ENCODE measurements at places on chromosomes 12 and 14. TPM values are rescaled to one million over a fixed set of nuclear protein-coding genes. Genes with fewer than 3 reads are reported as not detected.

SLC15A5 gene
- not detected for total RNA-seq

DNA sequence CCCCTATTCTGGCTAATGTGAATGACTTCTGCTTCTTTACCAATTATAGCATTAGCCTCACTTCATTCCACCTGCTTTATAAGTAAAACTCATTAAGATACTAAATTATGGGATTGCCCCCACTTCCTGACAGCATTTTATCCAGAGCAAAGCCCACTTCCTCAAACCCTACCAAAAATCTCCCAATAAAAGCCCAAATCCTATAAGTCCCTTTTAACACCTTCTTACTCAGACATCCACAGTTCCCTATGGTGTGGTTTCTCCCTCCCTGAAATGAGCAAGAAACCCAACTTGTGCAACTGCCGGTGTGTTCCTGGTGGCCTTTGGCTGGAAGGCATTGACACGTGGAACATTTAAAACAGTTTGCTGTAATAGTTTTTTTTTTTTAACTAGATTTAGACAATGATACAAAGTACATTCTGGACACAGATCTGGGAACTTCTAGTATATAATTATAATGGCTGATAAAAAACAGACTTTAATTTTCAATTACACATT lies 53.1 kb downstream of the BRMS1L start:
- no peak for DNase-seq

- DNase-seq = peak; percentile 53
These were observed 86.7 kb downstream of the NCOR2 start for GRCh38 chr12:124480469-124481256.

DNA sequence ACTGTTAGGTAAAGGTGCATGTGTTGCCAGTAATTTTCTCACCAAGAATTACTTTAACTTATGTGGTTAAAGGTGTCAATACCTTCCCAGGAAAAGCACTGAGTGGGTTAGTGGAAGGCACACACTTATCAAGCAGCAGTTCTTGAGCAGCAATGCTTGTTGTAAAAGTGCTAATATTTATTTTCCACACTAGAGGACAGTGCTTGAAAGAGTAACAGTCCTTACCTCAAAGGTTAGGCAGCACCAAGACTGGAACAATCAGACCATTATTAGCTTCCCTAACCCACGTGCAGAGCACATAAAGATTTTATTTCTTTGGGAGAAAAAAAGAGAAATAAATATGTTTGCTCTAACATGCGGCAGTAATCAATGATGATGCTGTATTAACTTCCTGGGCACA lies 48.8 kb upstream of the KRR1 start:
- peak; percentile 45 for DNase-seq

SAV1 gene
- 62.3 TPM for total RNA-seq

B4GALNT1 gene
- total RNA-seq = 5.8 TPM

DNA sequence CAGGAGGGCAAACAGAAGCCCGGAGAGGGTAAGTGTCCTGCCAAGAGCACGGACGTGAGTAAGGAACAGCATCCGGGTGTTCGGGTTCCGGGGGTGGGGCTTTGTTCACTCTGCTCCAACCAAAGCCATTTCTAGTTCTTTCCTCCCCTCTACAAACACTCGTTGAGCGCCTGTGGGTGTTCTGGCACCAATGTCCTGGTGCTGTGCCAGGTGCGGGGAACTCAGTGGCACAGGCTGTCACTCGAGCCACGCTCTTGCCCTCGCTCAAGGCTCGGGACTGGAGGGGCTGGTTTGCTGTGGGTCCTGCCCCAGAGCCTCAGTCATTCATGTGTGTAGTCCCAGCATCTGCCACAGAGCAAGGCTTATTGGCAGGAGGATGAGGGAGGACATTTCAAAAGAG lies 157.5 kb downstream of the CALM1 start:
- no peak for DNase-seq

GRCh38 chr14:71115821-71116567 lies 208.7 kb downstream of the PCNX1 start:
- no peak for DNase-seq

CEP128 gene
- 2.6 TPM for total RNA-seq

GRCh38 chr12:53744751-53745150 lies 7.0 kb downstream of the CISTR start:
- no peak for DNase-seq

STAB2 gene
- not detected for total RNA-seq

GRCh38 chr12:4957761-4958160 lies 48.1 kb downstream of the KCNA1 start:
- DNase-seq = no peak

DNA sequence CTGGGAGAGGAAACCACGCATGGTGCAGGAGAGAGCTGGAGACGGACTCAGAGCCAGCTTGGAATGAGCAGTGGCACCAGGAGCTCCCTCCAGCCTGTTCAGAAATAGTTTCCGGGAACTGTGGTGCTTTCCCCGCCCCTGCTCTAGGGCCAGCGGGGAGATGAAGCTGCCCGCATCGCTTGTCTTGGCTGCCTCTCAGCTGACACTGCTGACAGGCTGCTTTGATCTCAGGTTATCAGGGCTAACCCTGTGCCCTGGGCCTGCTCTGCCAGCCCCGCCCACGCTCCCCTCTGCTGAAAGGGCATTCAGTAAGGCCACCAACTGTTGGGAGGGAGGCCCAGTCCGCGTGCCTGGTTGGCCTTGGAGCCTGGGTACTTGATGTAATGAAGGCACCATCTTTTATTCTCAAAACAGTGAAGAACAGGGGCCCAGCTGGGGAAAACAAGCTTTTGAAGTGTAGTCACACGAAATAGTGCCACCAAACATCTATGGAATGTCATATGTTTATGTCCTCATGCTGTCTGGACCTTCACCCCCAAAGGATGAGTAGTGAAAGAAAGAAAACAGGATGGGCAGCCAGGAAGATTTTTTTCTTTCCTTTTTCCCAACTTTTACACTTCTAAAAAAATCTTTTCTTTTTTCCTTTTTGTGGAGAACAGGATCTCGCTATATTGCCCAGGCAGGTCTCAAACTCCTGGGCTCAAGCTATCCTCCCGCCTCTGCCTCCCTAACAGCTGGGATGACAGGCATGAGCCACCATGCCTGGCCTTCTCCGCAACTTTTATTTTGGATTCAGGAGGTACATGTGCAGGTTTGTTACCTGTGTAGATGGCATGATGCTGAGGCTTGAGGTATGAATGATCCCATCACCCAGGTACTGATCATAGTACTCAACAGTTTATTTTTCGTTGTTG lies 115.9 kb upstream of the TBX3 start:
- DNase-seq = peak; percentile 46

- no peak for DNase-seq
These were observed 139.7 kb downstream of the CNTN1 start for GRCh38 chr12:40831916-40832315.

DNA sequence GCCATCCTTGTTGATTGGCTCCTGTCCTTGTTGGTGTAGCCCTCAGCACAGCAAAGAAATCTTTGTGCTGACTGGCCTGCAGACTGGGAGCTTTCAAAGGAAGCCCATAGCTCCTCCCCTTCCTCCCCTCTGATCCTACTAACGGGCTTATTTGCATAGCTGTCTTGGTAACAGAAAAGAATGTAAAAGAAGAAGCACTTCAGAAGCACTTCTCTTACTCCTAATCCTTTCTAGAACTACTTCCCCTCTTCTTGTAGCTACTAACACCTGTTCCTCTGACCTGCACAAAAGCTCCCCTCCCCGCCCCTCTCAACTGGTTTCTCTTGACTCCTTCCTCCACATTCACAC lies 14.3 kb upstream of the RIC8B start:
- DNase-seq = no peak

- DNase-seq = no peak
These were observed 110.8 kb downstream of the EML5 start for GRCh38 chr14:88681755-88682494.

SMOC1 gene
- total RNA-seq = not detected

DNA sequence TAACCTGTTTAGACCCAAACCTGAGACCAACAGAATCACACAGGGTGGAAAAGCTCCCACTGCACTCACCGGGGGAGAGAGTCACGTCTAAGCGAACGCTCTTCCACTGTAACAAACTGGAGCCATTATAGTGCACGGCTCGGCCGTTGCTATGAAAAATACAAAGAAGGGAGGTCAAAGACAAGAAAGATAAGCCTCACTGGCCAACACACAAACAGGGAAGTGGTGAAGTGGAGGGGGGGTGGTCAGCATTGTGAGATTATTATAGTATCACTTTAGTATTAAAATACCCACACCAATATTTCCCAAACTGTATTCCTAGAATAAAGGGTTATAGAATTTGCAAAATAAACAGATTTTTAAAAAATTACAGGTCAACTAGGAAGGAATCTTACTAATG lies 90.9 kb downstream of the TRAFD1 start:
- no peak for DNase-seq

GRCh38 chr12:109654357-109654756 lies 59.3 kb upstream of the FAM222A start:
- no peak for DNase-seq

DNA sequence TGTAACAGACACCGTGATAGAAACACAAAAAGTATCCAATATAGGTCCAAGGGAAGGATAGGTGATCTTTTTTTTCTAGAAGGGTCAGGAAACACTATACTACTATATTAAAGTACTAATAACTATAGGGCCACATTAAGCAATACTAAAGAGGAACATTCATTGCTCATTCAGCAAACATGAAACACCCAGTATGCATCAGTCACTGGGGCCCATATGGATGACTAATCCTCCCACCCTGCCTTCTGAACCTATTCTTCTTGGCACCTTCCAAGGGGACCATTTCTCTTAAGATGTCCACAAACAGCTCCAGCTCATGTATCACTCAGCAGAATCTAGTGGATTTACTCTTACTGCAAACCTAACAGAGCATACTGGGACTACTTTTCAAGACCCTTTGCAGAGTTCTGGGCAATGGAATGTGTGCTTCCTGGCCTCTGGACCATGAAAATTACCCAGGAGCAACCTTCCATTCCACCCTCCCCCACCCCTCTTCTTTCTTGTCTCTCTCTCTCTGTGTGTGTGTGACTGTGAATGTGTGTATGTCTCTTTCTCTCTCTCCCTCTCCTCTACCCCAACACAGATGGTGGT lies 187.9 kb downstream of the EPS8 start:
- peak; percentile 81 for DNase-seq

SYT10 gene
- total RNA-seq = not detected

ASPG gene
- total RNA-seq = not detected

DNA sequence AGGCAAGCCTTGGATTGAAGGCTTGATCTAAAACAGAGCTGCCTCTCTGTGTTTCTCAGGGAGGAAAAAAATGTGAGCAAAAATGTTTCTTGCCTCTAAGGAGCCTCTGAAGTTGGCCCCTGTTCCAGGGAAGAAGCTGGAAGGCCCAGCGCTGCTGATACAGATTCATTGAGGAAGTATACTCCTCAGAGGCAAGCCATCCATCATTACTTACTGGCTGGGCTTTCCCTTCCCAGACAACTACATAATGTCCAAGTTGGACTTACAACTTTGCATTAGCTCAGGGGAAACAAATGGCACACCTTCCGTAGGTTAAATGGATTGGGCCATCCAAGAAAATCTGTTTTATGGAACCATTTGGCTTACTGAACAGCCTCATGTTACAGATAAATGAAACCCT lies 263.7 kb upstream of the SEL1L start:
- no peak for DNase-seq

- peak; percentile 76 for DNase-seq
These were observed 32.0 kb upstream of the RIMBP2 start for GRCh38 chr12:130747867-130748740.

DNA sequence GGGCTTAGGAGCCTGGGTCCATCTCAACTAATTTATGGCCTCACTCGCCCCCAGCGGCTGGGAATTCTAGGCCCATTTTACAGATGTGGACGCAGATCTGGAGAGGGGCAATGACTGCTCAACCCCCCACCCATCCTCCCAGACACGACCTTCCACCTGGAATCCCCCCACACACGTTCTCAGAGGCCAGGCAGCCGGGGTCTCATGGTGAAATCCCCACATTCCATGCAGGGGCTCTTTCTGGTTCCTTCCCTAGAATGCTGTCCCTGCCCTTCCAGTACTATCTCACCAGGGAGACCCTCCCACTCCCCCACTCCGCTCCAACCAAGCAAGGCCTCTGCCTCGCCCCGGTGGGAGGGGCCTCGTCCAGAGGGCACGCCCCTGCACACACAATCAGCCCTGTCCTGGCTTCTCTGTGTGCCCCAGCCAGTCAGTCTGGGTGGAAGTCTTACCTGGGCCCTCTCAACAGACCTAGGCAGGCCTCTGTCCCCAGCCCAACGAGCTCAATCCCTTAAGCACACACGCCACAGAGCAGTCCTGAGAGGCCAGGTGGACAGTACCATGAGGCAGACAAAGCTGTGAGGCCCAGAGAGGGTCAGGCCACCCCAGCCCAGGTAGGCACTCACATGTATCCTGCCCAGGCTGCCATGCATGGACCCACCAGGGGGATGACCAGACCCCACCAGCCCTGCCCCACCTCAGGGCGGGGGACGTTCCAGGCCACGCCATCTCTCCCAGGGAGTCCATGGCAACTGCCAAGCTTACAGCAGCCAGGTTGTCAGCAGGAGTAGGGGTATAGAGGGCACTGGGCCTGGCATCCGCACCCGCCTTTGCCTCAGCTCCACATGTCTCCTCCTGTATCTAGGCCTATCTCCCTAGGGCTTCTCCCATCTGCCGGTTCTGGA lies 1.3 kb upstream of the ANKRD9 start:
- DNase-seq = peak; percentile 67

SPTB gene
- under 0.01 TPM for total RNA-seq

ISM2 gene
- total RNA-seq = not detected

DNA sequence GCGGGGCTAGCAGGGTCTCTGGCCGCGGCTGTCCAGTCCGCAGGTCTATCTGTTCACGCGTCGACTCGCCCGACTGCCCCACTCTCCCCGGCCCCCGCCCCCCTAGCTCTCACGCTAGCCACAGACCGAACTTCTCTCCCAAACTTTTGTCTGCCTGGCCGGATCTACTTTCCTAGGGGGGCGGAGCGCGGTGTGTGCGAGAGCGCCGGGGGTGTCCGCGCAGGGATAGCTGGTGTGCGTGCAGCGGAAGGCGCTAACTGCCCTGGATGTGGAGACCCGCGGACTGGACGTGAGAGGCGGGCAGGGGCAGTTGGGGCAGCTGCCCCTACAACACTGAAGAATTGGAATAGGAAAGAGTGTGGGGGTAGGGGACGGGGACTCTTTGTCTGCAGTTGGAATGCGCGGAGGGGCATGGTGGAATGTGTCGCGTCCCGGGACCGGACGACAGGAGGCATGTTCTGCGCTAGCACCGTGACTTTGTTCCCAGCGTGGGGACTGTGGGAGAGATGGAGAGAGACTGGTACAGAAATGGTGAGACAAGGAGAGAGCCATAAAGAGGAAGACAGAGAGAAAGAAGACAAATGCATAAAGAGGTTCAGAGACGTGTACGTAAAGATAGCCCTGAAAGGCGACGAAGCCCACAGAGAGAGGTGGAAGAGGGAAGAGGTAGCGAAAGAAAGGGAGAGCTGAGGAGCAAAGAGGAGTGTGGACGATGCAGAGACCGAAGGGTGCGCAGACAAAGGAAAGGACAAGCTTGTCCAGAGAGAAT lies at the start of gene AJUBA:
TSS of gene AJUBA (minus strand) at position 75 of the 769 bp plus-strand sequence. CDS start 285 bp downstream, outside the sequence.
- DNase-seq = peak; percentile 70

- no peak for DNase-seq
These were observed 84.0 kb downstream of the RNF34 start for GRCh38 chr12:121483949-121484348.

Measured in HT-29 (cell line).